ENCODE measurements at places on chromosomes 16 and 17.
A peak's percentile ranks its signal among the peaks of the same experiment; 100 is the strongest.

- DNase-seq: no peak
These were observed 40.7 kb downstream of the ABCA5 start for GRCh38 chr17:69286257-69286656.

DNA sequence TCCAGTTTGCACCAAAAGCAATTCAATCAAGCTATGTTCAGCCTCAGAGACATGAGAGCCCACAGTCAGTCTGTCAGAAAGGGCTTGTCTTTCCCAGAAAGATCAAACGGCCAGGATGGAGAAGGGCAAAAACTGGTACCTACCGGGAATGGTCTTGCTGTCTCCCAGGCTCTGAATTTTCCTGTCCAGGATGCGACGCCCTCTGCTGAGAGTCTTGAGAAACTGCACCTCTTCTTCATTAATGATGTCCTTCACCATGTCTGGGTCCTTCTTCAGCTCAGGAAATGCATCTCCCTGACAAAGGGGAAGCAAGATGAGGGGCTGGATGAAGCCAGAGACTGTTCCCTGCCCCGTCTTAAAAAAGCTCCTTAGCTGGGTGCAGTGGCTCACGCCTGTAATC is 15.8 kb upstream of the EXOSC6 start:
- peak; percentile 37 for DNase-seq

- DNase-seq: no peak
These were observed 81.8 kb downstream of the TRIM37 start for GRCh38 chr17:59024916-59025315.

- no peak for DNase-seq
These were observed 143.4 kb downstream of the MSI2 start for GRCh38 chr17:57399690-57400089.

DNA sequence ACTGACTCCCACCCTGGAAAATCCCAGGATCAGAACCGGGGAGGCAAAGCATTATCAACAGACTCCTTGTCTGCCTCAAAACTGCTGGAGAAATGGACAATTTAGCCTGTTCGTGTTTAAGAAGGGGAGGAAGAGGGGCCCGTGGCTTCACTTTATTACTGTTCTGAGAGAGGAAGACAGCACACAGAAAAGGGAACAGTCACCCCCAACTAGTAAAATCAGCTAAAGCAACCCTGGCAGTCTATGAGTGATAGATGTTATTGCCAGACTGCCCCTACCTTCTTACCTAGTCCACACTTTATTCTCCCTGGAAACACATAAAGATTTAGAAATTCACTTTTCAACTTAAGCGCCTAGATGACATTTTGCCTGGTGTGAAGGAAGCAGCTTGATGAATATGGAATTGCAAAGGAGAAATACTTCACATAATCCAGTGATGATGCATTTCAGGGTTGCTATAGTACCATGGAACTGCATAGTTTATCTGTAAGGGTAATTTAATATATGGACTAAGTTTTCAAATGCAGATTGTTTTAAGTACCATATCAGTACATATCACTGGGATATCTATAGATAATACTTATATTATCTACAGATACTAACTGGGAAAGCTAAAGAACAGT is 36.9 kb upstream of the TRAP1 start:
- no peak for DNase-seq

DNA sequence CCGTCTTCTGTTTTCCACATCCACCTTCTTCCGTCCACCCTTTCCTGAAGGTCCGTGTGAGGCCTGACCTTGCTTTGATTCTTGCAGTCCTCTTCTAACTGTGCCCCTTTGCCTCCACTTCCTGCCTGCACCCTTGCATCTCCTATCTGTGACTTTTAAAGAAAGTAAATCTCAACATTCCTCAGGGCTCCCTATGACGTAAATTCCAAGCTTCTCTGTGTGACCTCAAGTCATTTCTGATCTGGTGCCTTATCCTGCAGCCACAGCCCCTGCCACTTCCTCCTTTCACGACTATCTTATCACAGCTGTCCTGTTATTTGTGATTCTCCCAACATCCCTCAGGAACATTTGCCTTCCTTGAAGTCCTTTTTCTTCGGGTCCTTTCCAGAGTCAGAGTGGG is 520.5 kb downstream of the CDH13 start:
- DNase-seq: no peak

GRCh38 chr16:4334724-4335495 is 16.2 kb downstream of the PAM16 start:
- DNase-seq: no peak

- no peak for DNase-seq
These were observed 4.8 kb downstream of the GAS7 start for GRCh38 chr17:10193632-10194031.

DNA sequence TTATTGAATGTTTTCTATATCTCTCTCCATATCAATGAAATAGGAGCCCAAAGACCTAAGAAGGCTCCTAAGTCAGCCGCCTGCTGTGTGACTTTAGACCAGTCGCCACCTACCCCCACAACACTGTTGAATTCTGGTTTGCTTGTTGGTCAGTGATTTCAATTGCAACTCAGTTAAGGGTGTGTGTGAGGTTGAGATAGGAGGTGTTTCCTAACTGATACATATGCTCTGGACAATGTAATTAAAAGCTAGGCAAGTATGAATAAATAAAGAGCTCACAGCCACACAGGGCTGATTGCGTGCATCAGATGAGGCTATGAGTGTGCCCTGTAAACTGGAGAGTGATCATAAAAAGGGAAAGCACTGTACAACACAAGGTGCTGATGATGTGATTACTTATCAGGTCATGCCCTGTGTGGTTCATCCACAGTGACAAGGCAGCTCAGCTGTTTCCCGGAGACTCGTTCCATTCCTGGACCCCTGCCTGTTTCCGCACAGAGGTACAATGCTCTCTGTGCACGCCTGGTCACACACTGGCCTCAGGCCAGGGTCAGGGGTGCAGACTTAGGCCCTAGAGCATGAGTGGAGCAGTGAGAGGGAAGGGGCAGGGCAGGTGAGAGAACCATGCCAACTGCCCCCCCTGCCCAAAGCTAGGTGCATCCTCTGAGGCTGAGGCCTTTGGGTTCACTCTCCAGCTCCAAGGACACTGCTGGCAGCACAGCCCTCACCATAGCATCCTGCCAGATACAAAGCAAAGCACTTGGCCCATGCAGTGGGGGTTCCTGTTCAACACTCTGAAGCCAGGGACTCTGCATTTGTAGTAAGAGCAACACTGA is 3.3 kb upstream of the KRT35 start:
- DNase-seq: no peak

DNA sequence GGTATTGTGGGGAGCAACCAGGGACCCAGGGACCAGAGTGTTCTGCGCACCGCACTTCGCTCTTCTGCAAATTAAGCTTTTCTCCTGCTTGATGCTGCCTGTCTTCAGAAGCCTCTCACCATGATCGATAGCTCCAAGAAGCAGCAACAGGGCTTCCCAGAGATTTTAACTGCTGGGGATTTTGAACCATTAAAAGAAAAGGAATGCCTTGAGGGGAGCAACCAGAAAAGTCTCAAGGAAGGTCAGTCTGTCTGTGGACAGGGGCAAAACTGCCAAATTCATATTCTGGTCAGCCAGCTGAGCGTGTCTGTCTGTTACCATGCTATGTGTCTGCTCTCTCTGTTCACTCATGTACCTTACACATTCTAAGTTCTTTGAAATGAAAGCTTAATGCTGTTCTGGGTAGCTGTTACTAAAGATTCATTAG is 115.7 kb downstream of the MRTFB start:
- no peak for DNase-seq

DNA sequence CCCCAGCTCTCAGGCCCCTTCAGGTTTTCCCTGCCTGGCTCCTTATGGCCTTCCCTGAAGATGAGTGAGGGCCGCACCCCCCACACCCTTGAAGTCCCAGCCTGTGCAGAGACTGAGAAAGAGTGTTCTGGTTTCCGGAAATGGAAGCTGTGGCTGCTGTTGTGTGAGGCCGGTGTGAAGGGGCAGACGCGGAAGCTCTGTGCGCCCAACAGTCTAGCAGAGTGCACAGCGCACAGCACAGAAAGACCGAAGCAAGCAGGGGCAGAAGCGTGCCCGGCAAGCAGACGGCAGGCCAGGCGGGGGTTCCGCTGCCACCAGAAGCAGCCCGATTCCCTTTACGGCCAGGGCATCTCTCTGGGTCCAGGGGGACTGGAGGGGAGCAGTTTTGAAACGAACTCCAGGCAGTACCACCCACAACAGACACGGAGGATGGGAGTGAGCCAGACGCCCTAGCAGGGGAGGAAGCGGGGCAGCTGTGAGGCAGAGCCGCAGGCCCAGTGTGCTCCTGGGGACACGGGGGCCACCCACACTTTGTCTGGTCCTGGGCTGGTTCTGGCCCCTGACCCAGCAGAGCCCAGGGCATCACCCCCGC is 16.7 kb downstream of the TPSG1 start:
- no peak for DNase-seq

- DNase-seq: no peak
These were observed 106.2 kb upstream of the HS3ST4 start for GRCh38 chr16:25585526-25585925.

- peak; percentile 61 for DNase-seq
These were observed 23.8 kb downstream of the SNX11 start for GRCh38 chr17:48131216-48131824.

DNA sequence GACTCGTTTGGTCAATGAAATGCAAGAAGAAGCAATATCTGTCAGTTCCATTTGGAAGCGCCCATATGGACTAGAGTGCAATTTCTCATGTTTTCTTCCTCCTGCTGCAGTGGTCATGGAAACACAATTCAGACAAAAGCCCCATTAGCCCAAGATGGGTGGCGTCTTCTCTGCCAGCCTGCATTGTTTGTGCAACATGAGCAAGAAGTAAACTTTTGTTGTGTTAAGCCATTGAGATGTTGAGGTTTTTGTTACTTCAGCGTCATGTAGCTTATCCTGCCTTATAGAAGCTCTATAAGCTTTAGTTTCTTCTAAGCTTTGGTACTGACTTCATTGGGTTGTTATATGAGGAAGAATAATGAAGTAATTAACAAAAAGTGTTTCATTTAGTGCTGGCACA is 137.4 kb downstream of the NPIPB5 start:
- DNase-seq: no peak

DNA sequence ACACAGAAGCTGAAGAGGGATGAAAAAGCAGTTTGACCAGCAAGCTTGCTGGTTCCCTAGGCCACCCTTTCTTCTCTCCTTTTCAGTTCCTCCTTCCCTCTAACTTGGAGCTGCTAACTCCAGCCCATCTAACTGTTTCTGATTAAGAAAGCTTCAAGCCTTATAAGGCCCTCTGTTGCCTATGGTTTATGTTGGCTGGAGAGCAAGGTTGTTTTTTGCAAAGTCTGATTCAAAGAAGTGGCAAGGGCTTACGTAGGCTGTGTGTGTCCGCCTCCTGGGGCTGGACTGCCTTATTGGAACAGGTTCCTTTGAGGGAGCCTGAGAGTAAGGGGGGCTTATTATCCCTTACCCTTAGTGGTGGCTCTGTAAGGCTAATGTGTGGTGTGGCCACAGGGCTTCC is 7.1 kb downstream of the AKAP1 start:
- no peak for DNase-seq

- no peak for DNase-seq
These were observed 178.8 kb upstream of the PSMD7 start for GRCh38 chr16:74117798-74118197.

DNA sequence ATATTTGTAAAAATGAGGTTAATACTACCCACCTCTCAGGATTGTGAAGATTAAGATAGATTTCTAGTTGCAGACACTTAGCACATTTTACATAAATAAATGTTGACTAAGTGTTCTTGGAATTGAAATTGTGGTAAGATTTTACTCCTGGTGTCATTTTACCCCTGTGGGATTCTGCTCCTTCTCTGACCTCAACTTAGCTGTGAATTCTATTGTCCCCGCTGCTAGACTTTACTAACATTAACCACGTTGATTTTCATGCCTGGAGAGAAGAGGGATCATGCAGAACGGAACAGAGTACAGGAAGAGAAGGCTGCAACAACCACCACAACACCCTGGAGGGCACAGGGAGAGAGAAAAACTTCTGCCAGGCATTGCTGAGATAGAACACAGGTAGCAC is 2.1 kb upstream of the TOM1L1 start:
- DNase-seq: no peak

- no peak for DNase-seq
These were observed 45.5 kb downstream of the ZCCHC14 start for GRCh38 chr16:87447323-87447722.

DNA sequence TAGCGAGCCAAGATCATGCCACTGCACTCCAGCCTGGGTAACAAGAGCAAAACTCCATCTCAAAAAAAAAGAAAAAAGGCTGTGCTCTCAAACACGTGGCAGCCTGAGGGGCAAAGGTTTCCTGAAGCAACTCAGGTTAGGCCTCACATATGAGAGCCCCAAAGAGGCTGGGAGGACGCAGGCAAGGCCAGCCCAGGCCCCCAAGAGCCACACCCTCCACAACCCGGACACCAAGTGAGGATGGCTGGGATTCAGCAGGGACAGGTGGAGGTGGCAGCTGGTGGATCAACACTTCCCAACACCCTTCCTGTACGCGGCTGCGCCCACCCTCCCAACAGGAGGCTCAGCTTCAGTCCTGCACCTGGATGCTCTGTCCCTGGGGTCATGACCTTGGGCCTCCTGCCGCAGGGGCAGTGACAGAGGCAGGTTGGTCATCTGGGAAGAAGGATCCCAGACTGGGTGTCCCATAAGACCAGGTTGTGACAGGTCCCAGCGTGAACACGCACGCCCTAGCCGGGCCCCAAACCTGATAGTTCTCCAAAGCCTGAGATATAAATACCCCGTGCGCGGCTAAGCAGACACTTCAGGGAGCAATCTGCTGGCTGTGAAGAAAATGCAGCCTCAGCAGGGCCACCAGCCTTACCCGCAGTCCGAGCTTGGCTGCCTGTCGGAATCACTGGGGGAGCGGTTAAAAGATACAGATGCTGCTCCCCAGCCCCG is 78.1 kb downstream of the TIMM22 start:
- no peak for DNase-seq

DNA sequence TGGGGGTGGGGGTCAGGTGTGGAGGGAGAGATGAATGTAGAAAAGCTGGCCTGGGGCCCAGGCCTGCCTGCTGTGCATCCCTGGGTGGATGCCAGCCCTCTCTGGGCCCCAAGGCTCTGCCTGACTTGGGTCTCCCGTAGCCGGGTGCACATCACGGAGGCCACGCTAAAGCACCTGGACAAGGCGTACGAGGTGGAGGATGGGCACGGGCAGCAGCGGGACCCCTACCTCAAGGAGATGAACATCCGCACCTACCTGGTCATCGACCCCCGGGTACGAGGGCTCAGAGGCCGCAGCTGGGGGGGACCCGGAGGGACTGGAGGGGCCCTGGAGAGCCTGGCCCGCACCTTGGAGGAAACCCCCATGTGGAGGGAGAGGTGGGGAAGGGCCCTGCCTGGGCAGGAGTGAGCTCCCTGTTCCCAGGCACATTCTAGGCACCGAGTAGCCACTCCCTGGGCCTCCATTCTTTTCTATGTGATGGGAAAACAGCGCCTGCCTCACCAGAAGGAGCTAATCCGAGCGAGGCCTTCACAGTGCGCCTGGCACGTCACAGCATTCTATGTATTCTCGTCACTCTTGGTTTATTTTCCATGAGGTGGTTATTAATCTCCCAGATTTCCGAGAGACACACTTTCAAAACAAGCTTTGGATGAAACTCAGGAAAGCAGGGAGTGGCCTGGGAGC is 34.7 kb downstream of the ADCY7 start:
- no peak for DNase-seq

DNA sequence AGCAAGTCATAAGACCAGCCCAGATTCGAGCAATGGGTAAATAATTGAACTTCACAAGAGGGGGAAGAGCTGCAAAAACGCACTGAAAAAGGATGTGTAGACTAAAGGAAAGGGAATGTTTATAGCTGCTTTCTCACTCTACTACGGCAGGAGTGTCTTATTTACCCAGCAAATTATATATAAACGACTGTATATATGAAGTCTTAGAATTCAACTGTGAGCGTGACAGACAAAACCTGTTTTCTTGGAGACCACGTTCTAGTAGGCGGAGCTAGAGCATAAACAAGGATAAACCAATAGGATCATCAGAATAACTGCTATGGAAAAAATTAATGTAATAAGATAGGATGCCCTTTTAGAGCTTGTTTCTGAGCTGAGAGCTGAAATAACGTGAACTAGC is 394.6 kb upstream of the MON1B start:
- DNase-seq: no peak

Data from stimulated activated CD4-positive, alpha-beta T cell treated with anti-CD3 and anti-CD28 coated beads, Interleukin-15, amount 100 ng/mL, for 24 hours (primary cell).